Activated gamma-delta T cell treated with anti-CD3 and anti-CD28 coated beads, Interleukin-2, amount 50 U/mL, for 16 hours (primary cell): ENCODE measurements at places on chromosomes 12 and 14.

GRCh38 chr12:2332236-2332635 is 279.4 kb downstream of the CACNA1C start:
- no peak for DNase-seq

DNA sequence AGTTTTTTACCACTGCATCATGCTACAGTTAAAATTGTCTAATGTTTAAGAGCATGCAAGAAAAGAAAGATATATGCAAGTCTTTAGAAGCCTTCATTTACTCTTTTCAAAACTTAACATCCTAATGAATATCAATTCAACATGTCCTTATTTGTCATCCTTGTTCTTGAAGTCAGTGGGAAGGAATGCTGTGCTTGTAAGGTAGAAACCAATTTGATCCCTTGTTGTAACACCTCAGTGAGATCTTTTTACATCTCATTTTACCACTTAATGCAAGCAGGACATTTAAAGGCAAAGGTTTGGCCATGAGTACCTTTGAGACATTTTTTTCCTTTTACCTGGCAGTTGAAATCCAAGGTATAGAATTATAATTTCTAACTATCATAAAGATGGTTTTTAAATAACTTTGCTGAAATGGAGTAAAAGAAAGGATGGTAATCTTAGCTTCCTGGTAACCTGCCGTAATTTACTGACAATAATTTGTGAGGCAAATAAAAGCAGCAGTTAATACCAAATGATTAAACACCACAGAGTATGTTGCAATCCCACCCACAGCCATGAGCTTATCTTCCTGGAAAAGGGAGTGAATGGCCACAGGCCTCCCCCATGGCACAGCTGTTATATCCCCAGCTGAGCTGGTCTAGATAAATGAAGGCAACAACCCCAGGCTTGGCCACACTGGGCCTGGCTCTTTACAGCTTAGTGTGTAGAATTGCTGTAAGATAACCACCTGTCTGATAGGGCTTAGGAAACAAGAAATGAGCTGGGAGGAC is 33.2 kb upstream of the STRN3 start:
- no peak for DNase-seq

DNA sequence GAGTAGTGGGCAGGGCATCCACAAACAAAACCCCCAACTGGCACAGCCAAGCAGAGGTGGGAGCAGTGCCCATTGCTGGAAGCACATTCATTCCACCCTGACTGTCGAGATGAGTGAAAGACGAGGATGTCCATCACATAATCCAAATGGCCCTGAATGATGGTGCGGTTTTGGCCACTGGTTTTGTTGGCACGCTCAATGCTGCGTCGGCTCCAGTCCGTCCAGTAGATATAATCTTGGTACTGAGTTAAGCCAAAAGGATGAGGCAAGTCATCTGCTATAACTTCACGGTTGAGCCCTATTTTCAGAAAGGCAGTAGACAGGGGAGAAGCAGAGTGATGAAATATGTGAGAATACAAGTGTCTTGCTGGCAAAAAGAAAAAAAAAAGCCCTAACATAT is 88.1 kb downstream of the BCL2L14 start:
- no peak for DNase-seq

DNA sequence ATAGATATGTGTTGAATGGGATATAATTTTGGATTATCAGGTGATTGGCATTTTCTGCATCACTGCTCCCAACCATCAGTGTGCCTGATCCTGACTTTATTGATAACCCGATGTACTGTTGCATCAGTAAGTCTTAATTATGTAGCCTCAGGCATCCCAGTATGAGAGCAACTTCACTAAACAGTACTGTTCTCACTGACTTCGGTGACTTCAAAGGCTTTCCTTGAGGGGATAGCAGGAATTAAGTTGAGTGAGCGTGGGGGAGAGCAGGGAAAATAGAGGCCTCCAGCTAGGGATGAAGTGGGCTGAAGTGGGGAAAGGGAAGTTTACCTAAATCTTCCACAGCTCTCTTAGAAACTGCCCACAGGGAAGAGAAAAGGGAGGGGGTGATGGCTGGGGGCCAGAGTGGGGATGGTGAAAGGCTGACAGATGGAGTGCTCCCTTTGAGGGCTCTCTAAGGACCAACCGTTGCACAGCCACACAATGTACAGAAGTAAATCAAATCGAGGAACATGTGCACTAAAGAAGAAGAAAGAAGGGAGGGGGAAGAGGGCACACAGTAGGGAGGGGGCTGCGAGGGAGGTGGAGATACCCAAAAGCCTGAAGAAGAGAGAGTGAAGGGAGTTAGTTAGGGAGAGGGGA is 10.7 kb upstream of the NEUROD4 start:
- DNase-seq: no peak

- no peak for DNase-seq
These were observed 3.5 kb downstream of the MYF6 start for GRCh38 chr12:80710727-80711449.

DNA sequence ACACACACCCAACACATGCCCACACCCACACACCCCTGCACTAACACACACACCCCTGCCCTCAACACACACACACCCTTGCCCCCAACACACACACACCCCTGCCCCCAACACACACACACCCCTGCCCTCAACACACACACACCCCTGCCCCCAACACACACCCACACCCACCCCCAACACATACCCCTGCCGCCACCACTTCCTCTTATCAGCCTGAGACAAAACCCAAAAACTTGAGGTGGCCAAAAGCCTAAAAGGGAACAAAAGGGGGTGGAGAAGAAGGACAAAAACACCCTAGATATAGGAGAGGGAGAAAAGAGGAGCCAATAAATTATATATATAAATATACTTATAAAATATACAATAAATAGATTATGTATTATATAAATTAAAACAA is 9.1 kb upstream of the DEGS2 start:
- DNase-seq: no peak

DNA sequence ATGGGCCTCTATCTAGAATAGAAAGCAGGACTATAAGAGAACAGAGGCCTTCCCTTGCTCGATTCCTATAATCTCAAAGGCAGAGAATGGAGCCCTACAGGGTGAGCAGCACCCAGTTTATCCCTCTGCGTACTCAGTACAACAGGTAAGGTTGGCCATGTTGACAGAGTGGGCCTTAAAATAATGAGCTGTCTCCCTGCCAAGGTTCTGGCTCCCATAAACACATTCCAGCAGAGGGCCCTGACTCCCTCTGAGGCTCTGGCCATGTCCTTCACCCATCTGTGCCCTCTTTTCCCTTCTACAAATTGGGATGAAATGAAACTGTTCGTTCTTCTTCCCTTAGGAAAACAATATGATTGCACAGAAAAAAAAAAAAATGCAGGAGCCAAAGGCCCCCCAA is 16.9 kb upstream of the PNMA1 start:
- DNase-seq: no peak

DNA sequence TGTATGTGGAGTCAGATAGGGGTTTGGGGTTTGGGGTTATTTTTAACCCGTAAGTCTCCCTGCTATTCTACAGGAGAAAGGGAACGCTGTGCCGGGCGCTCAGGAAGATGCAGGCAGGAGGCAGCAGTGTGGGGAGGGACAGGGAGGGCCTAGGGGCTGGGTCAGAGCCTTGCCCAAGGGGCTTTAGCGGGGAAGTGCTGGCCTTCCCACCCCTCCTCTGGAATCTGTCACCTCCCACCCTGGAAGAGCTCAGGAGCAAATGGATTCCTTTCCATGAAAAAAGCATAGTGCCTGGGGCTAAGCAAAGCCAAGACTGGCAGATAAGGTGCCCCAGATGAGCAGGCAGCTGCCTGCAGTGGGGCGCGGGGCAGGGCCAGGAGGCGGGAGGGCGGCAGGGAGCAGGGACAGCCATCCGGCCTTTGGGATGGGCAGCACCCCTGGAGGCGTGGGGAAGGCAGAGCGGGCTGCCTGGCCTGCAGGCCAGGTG is 7.3 kb upstream of the INF2 start:
- DNase-seq: no peak

- no peak for DNase-seq
These were observed 111.9 kb upstream of the DDHD1 start for GRCh38 chr14:53265025-53265424.

GRCh38 chr12:71071536-71072097 is 86.2 kb downstream of the TSPAN8 start:
- no peak for DNase-seq

GRCh38 chr14:104299993-104300761 is 161.8 kb downstream of the KIF26A start:
- no peak for DNase-seq

GRCh38 chr12:21879312-21879711 is 61.9 kb downstream of the ABCC9 start:
- no peak for DNase-seq
